ENCODE measurements at places on chromosomes 16 and 17. TPM values are rescaled to one million over a fixed set of nuclear protein-coding genes. Genes with fewer than 3 reads are reported as not detected.

Gene HOXB8
- under 0.01 TPM for total RNA-seq

Gene PRSS33
- total RNA-seq = not detected

Gene SSTR5
- not detected for total RNA-seq

Gene KLHL36
- 106 TPM for total RNA-seq

Data from regular cardiac myocyte (primary cell).